CD14-positive monocyte (primary cell): ENCODE measurements at places on chromosomes 12 and 14.

DNA sequence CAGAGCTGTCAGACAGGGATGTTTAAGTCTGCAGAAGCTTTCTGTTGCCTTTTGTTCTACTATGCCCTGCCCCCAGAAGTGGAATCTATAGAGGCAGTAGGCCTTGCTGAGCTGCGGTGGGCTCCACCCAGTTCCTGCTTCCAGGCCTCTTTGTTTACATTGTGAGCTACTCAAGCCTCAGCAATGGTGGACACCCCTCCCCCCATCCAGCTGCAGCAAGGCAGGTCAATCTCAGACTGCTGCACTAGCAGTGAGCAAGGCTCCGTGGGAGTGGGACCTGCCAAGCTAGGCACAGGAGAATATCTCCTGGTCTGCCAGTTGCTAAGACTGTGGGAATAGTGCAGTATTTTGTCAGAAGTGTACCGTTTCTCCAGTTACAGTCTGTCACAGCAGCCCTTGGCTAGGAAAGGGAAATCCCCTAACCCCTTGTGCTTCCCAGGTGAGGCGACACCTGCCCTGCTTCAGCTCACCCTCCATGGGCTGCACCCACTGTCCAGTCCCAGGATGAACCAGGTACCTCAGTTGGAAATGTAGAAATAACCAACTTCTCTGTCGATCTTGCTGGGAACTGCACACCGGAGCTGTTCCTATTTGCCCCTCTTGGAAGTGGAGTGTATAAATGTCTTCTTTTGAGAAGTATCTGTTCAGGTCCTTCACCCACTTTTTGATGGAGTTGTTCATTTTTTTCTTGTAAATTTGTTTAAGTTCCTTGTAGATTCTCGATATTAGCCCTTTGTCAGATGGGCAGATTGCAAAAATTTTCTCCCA lies 213.5 kb upstream of the SLC38A2 start:
- no peak for DNase-seq

DNA sequence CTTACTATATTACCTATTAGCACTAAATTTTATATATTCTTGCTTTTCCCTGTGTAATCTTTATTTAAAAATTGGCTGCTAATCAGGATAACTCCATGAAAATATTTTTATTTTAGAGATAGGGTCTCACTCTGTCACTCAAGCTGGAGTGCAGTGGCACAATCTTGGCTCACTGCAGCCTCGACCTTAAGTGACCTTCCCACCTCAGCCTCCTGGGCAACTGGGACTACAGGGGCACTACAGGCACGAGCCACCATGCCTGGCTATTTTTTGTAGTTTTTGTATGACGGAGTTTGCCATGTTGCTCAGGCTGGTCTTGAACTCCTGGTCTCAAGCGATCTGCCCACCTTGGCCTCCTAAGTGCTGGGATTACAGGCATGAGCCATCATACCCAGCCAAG lies 32.4 kb upstream of the VCPKMT start:
- DNase-seq: no peak

GRCh38 chr14:38693423-38693822 lies 409.6 kb downstream of the SEC23A start:
- DNase-seq: no peak

GRCh38 chr14:102415671-102416070 lies 52.9 kb downstream of the TECPR2 start:
- DNase-seq: no peak

- DNase-seq: peak; percentile 60
Observed at GRCh38 chr12:55847033-55847432, 4.3 kb upstream of the MMP19 start.

GRCh38 chr14:99028521-99028920 lies 243.5 kb downstream of the BCL11B start:
- DNase-seq: no peak

- no peak for DNase-seq
Observed at GRCh38 chr14:26395726-26396125, 202.1 kb downstream of the NOVA1 start.

DNA sequence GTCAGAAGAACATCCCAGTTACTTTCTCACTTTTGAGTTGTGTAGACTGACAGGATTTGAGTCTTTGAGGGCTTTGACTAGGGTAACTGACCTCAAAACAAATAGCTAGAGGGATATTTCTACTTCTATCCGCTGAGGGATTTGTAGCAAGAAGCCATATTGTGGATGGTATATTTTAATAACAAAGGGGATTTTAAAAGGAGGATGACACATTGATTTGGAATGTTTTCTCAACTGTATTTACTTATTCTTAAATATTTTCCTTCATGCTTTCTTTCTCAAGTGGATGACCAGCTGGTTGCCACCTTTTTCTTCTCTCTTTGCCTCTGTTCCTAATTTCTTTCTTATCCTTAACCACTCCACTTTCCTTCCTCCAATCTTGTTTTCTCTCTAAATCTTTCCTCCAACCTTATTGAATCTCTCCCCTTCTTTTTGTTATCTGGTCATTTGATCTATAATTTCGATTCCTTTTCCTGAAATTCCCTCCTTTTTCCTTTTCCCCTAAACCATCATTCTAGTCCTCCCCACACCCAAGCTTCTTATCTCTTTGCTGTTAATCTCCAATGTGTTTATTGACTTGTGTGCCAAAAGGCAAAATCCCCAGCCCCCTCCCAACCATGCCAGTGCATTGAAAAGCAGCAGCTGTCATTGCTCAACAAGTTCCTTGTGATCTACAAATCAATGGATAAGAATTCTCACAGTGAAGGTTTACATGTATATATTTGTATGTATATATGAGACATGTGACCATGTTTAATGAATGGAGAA lies 411.6 kb downstream of the RAD51B start:
- DNase-seq: no peak

DNA sequence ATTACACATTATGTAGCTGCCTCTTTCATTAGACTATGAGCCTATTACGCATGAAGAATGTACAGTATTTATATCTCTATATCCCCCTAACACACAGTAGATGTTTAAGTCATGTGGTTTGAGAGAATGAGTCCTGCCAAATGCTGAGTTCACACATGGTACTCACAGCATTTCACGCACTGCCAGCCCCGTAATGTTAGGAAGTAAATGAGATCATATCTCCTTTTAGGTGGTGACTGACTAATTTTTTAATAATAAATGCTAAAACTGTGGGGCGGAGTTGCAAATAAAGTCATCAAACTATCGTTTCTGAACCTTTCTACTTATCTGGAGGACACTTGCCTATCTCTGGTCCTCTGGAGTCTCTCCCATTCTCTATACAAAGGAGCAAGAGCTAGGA lies 343.8 kb downstream of the ADAMTS20 start:
- no peak for DNase-seq

DNA sequence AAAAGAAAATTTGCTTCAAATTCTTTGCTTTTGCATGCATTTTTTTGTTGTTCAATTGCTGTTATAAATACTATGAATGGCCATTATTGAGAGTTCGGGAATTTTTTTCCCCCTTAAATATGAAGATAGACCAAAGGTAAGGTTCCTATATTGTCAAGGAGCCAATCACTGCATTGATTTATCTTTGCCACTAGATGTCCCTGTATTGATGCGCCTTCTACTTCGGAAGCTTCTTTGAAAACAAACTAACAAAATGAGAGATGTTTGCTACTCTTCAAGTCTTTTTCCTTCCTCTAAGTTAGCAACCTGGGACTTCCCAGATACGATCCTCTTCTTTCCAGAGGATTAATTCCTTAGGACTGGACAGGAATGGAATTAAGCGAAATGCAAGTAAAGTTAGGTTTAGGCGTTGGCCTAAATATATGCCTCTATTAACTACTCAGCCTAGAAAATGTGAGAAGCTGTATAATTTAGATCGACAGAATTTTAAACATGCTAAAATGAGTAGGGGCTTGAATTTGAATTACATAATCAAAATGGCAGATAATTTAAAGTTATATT lies 318.1 kb downstream of the AEBP2 start:
- no peak for DNase-seq

- no peak for DNase-seq
Observed at GRCh38 chr12:106960443-106960842, 4.7 kb downstream of the TMEM263 start.

- no peak for DNase-seq
Observed at GRCh38 chr12:40144023-40144422, 38.1 kb upstream of the SLC2A13 start.

DNA sequence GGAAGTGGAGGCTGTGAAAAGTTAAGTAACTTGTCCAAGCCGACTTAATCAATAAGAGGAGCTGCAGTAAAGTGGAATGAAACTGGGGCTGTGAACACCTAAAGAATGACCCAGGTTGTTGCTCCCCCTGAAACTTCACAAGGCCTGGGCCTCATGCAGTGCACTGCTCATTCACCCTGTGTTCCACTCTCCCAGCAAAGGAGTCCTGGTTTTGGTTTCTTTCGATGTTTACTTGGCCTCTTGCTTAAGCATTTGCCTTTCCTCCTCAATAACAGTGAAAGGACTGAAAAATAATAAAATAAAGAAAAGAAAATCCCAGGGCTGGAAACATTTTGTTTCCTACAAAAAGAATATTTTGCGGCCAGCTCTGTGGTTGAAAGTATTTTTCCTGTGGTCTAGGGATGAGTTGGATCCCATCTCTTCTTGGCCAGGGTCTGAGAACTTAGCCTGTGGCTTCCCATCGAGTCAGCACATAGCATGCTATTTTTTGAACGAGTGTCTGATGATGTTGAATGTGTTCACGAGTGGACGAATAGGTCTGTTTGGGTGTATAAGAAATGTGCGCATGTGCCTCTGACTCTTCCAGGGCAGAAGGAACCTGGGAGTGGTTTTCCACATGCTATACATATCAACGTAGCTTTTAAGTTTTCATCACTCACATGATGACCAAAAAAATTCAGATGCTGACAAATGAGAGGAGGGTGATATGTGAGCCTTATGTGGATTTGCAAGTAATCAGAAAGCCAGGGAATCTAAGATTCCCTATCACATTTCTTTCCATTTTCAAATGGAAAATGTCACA lies 349.8 kb downstream of the ZFP36L1 start:
- DNase-seq: no peak

GRCh38 chr12:78599366-78599765 lies 265.2 kb upstream of the SYT1 start:
- DNase-seq: no peak

GRCh38 chr14:38210587-38211216 lies 3.0 kb downstream of the SSTR1 start:
- DNase-seq: no peak

DNA sequence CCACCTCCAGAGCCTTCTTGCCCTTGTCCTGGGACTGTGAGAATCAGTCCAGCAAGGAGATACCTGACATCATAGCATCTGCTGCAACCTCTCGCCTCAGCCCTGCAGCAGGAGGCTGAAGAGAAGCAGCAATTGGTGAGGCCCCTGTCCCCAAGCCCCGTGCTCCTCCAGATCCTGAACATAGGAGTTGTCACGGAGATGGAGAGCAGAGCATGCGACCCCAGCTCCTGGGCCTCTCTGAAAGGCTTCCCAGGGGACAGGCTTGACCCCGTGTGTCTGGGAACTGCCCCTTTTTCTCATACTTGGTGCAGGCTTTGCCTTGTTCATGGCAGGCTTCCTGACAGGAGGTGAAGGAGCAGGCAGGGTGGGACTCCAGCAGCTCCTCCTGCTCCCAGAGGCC lies 127.7 kb upstream of the PZP start:
- DNase-seq: no peak

GRCh38 chr12:96210376-96211055 lies 16.3 kb downstream of the ELK3 start:
- peak; percentile 36 for DNase-seq

DNA sequence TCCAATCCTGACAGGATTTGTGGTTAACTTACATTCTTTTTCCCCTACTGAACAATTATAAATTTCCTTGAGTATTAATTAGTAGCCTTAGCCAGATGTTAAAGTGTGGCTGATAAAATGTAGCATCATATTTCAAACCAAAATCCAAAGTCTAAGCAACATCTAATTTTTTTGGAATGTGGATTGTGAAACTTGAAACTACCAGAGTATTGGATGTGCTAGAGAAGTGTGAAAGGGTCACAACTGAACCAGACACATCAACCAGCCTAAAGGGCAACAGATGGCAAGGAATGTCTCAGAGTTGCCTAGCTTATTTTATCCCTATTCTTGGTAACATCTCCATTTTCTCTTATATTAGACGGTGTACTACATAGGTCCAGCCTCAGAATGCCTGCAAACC lies 153.1 kb upstream of the DCN start:
- no peak for DNase-seq

GRCh38 chr14:80124794-80125193 lies 86.5 kb downstream of the DIO2 start:
- no peak for DNase-seq

DNA sequence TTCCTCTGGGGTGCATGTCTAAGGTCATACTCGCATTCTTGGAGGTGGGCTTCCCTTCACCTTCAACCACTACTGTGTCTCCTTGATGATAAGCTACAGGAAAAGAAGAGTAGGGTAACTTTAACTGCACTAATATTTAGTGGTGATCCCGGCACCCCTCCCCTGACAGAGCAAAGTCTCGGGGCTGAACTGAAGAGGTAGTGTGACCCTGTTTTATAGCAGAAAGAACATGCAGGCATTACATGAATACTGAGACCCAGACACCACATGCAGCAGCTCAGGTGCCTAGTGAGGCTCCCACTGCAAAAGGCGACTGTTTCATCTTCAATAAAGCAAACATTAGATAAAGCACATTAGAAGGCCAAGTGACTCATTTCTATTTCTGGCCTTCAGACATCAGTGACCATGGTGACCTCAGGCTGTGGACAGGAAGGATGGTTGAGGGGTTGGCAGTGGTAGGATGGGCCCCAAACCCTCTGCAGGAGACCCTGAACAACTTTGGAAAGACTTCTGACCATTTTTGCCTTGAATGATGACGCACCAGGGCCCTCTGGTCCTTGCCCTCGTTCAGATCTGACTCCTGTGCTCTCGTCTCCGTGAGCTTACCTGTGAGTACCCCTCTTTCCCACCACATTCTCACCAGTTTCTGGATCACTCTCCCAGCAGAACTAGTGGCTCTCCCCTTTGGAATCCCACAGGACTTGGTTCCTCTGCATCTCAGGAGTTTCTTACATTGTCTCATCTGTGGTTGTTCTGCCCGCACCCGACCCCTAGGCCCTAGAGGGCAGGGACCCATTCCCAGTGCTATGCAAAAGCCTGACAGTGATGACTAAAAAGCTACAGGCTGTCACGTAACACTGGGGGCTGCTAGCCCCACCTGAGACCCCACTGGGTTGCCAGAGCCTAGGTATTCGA lies 23.8 kb upstream of the JPH4 start:
- DNase-seq: no peak

DNA sequence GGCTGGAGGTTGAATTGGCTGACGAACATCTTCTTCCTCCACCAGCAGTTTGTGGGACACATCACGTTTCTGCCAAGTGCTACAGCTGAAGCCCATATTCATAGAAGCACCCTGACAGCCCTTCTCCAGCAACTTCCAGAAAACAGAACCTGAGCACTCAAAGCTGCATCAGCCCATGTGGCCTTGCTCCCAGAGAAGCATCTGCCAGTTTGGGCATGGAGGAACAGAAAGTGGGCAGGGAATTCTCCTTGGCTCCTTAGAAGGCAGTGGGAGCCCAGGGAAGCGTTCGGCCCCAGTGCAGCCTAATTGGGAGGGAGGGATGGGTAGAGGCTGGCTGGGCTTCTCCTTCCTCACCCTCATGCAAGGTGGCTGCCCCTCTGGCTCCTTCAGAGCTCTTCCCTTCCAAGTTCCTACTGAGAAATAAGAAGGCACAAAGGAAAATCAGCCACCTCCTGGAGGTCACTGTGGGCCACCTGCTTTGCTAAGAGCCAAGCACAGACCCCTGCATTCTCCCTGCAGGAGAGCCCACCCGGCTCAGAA lies 4.1 kb upstream of the NGB start:
- DNase-seq: no peak

GRCh38 chr12:128734371-128734770 lies 89.4 kb downstream of the SLC15A4 start:
- DNase-seq: no peak

- DNase-seq: no peak
Observed at GRCh38 chr12:28108599-28108998, 81.7 kb upstream of the CCDC91 start.

- no peak for DNase-seq
Observed at GRCh38 chr14:48710133-48710532, 876.0 kb downstream of the RPS29 start.
